ENCODE measurements at places on chromosomes 3 and 15.
A peak's percentile ranks its signal among the peaks of the same experiment; 100 is the strongest.

- no peak for DNase-seq
These were observed 21.1 kb upstream of the SATB1 start for GRCh38 chr3:18446149-18446825.

DNA sequence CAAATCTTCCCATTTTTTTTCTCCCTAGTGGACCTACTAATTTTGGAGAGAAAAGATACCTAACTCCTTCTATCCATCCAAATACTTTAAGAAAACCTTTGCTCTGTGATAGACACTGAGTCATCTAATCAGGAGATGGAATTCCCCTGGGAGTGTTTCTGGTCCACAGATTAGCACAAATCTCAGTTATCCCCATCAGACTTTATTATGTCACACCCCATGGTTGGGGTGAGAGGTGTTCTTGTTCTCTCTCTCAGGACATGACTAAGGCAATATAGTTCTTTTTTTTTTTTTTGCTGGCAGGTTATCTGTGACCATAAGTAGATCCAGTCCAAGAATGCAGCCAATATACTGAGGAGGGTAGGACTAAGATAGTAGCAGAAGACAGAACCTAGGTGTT is 15.8 kb downstream of the SLC9A9 start:
- no peak for DNase-seq

- no peak for DNase-seq
These were observed 43.2 kb upstream of the LINGO1 start for GRCh38 chr15:77675806-77676415.

- DNase-seq: peak; percentile 47
These were observed 84.6 kb downstream of the CD47 start for GRCh38 chr3:108006077-108006771.

GRCh38 chr3:49930168-49930690 is 618 bp upstream of the MON1A start:
- DNase-seq: peak; percentile 58

DNA sequence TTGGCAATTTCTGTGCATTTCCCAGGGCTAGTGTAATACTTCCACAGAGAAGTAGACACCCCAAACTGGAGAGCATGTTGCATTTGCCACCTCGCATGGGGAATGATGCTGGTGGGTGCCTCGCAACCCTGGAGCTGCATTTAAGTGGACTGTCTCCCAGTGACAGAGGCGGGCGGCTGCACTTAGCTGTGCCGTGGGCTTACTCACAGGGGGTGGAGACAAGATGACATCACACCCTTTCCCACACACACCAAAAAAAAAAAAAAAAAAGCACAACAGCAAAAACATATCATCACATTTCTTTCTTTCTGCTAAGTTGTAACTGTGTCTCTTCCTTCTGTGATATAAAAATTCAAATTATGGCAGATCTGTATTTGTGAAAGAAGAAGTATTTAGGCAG is at the start of gene ABI3BP:
Gene ABI3BP, minus strand, starts transcription at position 113 of the 400 bp plus-strand sequence. Its CDS starts 37 bp downstream, at position 76.
- peak; percentile 92 for DNase-seq

DNA sequence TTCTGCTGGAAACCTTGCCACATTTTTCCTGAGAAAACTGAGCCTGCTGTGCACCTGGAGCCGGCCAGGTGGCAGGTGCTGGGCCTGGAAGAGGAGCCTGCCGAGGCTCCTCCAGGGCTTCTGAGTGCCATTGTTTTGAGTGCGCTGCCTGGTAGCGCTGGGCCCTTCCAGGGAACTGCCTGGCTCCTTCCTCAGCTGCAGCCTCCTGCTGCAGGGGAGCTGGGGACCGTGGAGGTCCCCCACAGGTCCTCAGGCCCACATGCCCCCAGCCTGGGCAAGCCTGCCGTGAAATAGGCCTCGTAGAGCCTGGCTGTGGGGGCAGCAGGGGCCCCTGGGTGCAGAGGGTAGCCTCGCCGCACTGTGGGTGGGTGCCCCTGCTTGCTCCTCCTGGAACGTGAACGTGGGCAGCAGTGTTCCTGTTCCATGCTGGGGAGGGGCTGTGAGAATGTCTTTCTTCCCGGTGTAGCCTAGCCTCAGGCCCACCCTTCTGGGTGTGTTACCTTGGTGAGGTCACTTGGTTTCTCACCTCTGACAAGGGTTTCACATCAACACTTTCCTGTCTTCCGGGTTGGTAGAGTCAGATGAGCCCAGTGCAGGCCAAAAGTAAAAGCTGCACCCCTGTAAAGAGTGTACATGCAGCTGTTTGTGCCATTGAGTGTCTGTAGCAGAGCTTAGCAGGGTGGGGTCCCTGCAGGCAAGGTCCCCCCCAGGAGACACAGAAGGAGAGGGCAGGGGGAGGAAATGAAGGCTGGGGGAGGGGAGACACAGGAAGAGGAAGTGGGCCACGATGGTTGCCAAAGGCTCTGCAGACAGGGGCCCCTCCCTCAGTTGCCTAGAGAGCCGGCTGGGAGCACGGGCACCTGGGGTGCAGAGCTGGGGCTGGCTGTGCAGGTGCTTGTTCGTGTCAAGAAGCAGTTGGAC is 34.5 kb downstream of the KLF13 start:
- DNase-seq: no peak

DNA sequence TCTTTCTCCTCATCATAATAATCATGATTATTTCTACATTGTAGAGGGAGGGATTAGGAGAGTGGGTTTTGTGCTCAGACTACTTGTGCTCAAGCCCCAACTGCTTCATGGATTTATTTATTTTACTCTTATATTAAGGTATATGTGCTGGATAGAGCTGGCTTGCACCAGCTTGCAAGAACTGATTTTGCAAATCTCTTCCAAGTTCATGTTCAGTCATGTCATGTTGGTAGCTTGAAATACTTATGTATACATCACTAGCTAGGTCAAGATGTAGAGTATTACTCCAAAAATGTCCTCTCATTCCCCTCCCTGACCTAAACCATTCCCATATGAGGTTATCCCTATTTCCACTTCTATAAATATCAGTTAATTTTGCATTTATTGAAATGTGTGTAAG is 293.9 kb upstream of the RBMS3 start:
- no peak for DNase-seq

DNA sequence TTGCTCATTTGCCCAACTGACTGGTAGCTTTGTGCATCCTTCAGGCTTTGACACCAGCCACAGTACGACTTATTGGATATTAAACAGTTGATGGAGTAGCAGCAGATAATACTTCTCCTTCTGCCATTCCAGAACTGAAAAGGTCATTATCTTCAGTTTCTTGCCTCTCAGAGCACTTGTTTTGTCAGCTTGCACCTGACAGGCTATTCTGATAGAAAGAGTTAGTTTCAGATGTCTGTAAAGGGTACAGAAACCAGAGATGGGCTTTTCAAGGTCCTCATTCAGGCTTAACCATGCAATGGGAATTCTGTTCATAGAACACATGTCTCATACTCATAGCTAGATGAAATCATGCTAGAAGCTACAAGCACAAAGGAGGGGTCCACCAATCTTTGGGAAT is 367.2 kb downstream of the OTOL1 start:
- no peak for DNase-seq

DNA sequence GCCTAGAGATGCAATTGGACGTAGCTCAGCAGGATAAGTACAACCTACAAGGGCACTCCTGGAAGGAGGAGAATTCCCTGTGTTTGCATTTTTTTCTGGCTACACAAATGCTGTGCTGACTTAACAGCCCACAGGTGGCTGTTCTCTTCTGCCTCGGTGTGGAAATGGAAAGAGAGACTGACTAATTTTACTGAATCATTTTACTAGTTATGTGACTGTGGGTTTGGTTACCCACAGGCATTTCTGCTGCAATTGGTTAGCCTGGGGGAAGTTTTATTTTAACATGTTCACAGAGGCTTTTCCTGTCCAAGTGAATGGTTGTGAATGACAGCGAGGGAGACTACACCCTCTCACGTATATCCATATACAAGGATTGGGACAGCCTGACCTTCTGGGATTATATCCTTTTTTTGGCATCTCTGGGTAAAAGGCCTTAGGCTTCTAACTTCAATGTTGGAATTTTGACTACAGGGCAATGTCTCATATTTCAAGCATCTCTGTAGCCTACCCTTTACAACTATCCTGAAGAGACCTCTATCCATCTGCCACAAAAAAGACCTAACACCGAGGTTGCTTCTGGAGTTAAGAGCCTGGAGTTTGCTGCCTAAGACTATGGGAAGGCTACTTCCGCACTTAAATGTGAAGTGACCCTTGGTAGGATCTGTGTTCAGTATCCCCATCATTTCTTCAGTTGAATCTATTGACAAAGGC is 67.2 kb upstream of the TP63 start:
- no peak for DNase-seq

- DNase-seq: no peak
These were observed 535.6 kb downstream of the NLGN1 start for GRCh38 chr3:173933113-173933512.

GRCh38 chr3:171786997-171787396 is 23.3 kb downstream of the PLD1 start:
- no peak for DNase-seq

- DNase-seq: no peak
These were observed 23.6 kb downstream of the GRAMD2A start for GRCh38 chr15:72173864-72174550.

- DNase-seq: no peak
These were observed 86.1 kb upstream of the CGNL1 start for GRCh38 chr15:57290187-57290586.

GRCh38 chr3:50570508-50571279 is 1.4 kb downstream of the HEMK1 start:
- peak; percentile 10 for DNase-seq

- no peak for DNase-seq
These were observed 7.1 kb downstream of the SLC25A20 start for GRCh38 chr3:48891606-48892005.

GRCh38 chr3:176872771-176873209 is 324.5 kb downstream of the TBL1XR1 start:
- no peak for DNase-seq

DNA sequence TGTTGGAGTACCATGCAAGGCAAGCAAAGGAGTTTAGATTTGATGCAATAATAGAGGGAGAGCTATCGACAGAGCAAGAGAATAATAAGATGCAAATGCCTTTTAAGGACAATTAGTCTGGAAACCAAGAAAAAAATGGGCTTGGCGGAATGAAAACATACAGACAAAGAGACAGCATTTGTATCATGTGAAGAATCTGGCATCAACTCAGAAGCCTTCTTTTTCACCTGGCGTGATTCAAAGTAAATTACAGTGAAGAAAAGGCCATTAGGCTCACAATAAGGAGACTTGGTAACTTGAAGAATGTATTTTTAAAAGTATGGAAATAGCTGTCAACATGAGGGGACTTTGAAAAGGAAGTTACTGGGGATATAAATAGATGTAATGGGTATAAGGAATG is 521.2 kb upstream of the GOLIM4 start:
- DNase-seq: no peak

DNA sequence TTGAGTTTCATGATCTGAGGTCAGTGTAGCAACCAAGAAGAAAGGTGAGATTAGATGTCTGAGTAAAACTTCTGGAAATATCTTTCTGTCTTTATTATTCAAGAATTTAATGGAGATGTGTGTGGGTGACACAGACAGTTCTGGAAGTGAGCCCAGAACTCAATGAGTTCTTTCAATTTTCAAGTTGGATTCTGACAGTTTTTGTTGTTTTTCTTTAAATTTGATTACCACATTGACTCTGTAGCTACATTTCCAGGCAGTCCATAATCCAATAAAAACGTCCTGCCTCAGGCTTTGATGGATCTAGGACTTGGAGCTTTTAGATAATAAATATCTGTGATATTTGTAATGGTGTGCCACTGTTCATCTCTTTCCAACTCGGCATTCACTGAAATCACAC is 3.9 kb upstream of the PARP14 start:
- no peak for DNase-seq

DNA sequence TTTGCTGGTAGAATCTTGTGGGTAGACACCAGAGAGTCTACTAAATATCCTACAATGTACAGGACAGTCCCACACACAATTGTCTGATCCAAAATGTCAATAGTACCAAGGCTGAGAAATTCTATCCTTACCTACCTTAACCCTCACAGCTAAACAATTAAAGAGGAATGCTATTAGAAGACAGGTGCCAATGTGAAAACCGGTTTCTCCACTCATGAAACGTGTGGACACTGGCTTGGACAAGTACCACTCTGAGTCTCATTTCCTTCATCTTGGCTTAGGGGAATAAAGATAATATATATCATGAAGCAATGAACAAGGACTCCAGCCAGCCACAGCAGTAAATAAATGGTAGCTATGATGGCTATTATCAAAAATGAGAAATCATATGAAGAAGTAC is 90.2 kb downstream of the RFTN1 start:
- no peak for DNase-seq

- no peak for DNase-seq
These were observed 29.7 kb downstream of the HAPLN3 start for GRCh38 chr15:88865498-88866099.

DNA sequence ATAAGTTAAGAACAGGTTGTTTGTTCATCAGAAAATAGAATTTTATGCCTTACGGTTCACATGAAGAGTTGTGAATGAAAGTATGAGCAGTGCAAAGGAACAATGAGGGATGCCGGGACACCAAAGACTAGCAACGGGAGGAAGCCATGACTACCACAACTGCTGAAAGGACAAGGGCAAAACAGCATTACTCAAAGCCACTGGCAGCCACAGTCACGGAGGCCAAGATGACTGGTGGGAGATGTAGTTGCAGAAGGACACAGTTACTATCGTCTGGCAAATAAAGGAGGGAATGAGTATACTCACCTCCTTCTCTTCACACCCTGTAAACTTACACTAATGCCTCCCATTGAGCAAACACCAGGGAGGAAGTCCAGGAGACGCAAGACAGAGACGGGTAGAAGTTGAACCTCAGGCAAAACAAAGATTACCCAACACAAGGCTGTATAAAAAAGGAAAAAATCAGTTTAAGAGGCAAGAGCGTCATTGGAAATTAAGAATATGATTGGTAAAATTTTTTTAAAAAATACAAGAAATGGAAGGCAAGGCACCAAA is 675.5 kb downstream of the FHIT start:
- DNase-seq: no peak

GRCh38 chr15:31031471-31032067 is 40.1 kb upstream of the MTMR10 start:
- DNase-seq: no peak

GRCh38 chr3:30658328-30659052 is 52.1 kb downstream of the TGFBR2 start:
- peak; percentile 85 for DNase-seq

DNA sequence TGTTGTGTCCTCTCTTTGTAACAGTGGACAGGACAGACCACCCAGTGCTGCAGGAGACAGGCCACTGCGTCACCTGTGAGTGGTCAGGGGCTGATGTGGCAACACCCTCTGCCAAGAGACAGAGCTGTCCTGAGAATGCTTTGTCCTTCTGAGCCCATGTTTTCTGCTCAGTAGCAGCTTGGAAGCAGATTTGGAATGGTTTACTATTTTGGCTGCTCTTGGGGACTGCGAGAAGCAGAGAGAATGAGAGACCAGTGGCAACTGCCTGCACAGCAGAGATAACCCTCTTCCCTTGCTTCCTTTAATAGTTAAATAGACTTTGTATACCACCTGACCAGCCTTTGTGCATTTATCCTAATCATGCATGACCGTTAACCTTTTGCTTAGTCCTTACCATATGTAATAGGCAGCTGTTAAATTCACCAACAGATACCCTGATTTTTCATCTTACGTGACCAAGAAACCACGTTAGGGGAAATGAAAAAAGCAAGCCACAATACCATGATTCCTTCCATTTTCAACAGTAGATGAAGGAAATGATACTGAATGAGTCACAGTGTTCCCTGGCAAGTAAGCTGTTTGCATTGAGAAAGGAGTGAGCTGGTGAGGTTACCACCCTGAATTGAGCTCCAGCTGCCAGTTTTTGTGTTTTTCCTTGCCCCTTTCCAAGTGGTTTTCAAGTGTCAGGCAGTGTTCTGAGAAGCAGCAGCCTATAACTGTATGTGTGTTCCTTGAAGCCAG is 35.5 kb downstream of the B3GALNT1 start:
- DNase-seq: no peak

GRCh38 chr3:101038393-101038792 is 45.2 kb upstream of the ABI3BP start:
- no peak for DNase-seq

GRCh38 chr15:56798639-56799038 is 65.3 kb upstream of the ZNF280D start:
- DNase-seq: no peak
